ENCODE measurements at places on chromosomes 11 and 22.
A peak's percentile ranks its signal among the peaks of the same experiment; 100 is the strongest.

DNA sequence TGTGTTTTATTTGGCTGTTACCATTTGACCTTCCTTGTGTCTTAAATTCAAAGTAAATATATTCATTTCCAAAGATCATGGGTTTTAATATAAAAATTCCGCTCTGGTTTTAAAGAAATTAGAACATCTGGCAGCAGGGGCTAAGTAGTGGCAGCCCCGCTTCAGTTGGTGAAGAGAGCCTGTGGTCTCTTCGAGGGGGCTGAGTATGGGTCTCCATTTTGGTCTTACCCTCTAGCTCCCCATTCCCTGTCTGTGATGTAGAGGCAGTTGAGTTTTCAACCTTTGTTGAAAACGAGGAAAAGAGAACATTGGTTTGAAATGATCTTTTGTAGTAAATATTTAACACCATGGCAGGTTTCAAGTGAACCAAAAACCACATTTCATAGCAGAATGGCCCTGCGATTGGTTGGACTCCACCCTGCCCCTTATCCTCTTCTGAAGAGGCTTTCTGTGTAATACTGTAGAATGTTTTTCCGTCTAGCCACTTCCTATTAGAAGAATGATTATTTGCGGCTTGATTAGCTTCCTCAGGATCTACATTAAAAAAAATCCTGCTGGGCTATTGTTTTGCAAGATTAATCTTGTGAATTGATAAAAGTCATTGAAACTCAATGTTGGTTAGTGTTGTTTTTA, 17.7 kb downstream of the APLP2 start:
- DNase-seq: no peak

- DNase-seq: no peak
Measured at GRCh38 chr11:63262547-63262946, 19.1 kb upstream of the SLC22A25 start.

GRCh38 chr11:26958005-26958701, 35.8 kb upstream of the FIBIN start:
- no peak for DNase-seq

GRCh38 chr11:36803084-36803483, 205.0 kb upstream of the RAG2 start:
- no peak for DNase-seq

DNA sequence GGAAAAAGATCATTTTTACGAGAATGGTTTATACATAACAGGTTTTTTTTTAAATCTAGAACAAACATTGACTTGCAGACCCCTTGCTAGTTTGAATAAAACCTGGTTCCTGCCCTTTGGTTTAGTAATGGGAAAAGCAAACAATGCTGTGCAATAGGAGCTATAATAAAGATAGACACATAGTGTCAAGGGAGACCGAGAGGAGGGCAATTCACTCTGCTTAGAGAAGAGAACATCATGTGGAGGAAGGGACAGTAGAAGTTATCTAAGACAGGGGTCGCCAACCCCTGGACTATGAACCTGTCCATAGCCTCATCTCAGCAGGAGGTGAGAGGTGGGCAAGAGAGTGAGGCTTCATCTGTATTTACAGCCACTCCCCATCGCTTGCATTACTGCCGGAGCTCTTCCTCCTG, 7.0 kb upstream of the RDX start:
- no peak for DNase-seq

- DNase-seq: no peak
Measured at GRCh38 chr11:15215005-15215404, 100.3 kb downstream of the INSC start.

DNA sequence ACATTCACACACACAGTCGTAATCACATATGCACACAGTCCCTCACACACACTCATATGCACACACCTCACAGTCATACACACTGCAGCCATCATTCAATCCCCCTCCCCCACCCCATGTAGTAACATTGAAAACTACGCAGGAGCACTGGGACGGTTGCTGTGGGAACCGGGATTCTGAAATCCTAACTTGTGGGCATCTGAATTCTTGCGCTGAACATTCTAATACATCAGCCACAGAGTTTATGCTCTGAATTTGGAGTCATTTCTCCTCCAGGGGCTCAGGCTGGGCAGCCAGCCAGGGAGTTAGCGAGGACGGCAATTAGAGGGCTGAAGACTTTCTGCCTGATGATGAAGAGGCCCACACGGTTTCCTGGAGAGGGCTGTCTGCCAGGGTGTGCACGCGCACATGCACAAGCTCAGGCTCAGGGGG, 32.7 kb downstream of the CD6 start:
- no peak for DNase-seq

GRCh38 chr11:88105526-88105925, 69.7 kb downstream of the RAB38 start:
- DNase-seq: no peak

DNA sequence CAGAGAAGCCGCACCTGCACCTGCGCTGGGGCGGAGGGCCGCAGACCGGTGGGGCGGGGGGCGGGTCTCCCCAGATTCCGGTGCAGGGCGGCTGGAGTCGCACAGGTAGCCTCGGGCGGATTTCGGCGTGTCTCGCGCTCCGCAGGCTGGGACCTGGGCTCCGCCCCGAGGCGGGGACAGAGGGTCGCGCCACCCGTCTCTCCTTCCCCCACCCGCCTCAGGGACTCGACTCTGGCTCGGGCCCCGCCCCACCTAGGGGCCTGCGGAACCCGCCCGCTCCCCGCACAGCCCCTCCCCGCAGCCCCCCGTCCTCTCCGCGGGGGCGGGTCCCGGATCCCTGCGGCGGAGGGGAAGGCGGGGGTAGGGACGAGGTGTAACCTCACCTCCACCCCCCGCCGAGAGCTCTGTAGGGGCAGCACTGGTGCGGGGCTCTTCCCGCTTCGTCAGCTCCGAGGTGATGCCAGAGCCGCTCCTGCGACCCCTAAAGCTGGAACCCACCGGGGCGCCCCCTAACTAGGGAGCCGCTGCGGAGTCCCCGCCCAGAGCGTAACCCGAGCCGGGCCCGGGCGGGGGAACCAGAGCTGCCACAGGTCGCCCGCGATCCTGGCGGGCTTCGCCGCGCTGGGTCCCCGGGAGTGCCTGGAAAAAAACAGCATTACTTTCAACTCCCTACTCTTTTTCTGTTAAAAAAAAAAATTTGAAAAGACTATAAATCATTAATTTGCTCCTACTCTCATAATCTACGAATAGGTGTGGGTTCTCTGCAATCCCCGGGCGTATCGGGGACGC, at the start of gene SLC29A2:
Gene SLC29A2, minus strand, starts transcription at position 134 of the 789 bp plus-strand sequence. CDS start 169 bp downstream, outside the sequence.
- DNase-seq: peak; percentile 73

DNA sequence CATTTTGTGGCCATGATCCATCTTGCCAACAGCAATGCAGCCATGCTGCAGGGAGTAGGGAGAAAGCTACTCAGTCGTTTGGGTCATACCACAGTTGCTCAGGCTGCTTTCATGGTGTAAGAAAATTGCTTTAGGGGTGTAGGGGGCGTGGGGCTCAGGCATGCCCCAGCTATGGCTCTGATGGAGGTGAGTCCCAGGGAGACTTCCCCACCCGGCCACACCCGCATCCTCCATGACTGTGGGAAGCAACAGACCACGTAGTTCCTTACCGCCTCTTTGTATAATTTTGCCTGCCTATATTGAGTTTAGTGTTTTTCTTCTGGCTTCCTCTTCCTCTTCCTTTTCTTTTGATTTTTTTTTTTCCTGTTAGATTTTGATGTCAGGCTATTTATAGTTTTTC, 58.8 kb downstream of the SPECC1L start:
- no peak for DNase-seq

GRCh38 chr11:46493791-46494190, 100.0 kb downstream of the AMBRA1 start:
- no peak for DNase-seq

DNA sequence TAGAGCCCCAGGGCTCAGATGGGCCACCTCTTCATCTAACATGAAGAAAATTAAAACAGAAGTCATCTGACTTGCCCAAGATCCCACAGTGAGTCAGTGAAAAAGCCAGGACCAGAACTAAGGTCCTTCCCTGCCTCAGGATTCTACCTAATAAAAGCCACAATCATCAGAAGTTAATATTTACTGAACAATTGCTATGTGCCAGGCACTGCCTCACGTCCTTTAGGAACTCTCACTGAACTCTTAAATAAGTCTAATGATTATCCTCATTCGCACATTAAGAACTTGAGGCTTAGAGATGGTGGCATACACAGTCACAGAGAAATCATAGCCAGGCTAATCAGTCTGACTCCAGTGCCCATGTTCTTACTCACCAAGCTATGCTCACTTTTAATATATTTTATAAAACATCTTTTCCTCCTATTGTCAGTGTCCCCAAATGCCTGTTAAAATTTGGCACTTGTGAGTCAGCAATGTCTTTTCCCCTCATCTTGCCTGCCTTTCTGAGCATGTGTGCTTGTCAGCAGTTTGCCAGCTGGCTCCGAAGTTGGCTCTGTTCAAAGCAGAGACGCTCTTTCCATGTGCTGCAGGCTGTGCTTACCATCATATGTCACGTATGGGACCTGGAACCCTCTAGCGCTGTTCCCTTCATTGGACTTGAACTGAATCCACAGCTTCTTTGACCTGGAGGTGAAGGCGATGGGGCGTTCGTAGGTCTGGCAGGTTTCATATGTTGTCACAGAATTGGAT, 21.5 kb upstream of the NRIP3 start:
- no peak for DNase-seq

- no peak for DNase-seq
Measured at GRCh38 chr11:82738091-82738490, 4.4 kb upstream of the FAM181B start.

GRCh38 chr11:30346068-30346688, 23.3 kb downstream of the ARL14EP start:
- DNase-seq: no peak

DNA sequence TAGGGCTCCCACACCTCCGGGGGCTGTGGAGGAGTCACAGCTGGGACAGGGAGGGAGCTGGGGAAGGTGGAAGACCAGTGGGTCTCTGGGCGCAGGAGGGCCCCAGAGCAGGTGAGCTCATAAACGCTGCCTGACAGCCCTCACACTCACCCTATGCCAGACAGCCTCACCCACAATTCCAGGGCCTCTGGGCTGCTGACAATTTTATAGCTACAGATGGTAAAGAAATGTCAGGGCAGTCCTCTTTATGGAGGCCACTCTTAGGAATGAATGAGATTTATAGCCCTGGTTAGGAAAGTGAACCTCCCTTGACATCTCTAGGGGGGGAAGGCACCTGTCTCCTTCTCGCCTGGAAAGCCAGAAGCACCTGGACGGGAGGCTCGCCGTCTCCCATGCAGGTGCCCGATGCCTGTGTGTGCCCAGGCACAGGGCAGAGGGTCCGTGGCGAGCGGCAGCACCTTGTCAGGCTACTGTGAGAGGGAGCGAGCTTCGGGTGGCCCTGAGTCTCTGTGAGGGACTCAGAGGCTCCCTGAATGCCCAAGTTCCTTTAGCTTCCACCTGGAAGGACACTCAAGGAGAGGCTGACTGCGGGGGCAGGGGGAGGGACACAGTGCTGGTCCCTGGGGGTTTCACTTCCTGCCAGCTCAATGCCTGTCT, 39.9 kb downstream of the IGSF9B start:
- no peak for DNase-seq

DNA sequence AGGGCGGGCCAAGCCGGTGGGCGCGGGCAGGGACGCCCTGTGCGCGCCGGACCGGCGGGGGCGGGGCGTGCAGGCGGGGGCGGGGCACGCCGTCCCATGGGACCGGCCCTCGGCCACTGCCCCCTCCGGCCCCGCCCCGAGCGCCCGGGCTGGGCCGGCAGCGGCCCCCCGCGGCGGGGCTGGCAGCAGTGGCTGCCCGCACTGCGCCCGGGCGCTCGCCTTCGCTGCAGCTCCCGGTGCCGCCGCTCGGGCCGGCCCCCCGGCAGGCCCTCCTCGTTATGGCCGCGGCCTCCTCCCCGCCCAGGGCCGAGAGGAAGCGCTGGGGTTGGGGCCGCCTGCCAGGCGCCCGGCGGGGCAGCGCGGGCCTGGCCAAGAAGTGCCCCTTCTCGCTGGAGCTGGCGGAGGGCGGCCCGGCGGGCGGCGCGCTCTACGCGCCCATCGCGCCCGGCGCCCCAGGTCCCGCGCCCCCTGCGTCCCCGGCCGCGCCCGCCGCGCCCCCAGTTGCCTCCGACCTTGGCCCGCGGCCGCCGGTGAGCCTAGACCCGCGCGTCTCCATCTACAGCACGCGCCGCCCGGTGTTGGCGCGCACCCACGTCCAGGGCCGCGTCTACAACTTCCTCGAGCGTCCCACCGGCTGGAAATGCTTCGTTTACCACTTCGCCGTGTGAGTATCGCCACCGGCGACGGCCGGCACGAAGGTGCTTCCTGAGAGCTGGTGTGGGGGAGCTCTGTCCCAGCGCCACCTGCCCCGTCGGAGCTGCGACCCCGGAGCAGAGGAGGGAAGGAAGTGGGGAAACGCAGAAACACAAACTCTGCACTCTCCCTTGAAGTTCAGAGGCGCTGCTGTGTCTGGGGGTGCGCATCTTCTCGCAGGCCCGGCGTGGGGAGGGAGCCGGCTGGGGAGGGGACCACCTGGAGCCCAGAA, at the start of gene KCNQ1:
Gene KCNQ1, plus strand, starts transcription at position 188 of the 925 bp plus-strand sequence. Its CDS starts 91 bp downstream, at position 279.
- peak; percentile 62 for DNase-seq

DNA sequence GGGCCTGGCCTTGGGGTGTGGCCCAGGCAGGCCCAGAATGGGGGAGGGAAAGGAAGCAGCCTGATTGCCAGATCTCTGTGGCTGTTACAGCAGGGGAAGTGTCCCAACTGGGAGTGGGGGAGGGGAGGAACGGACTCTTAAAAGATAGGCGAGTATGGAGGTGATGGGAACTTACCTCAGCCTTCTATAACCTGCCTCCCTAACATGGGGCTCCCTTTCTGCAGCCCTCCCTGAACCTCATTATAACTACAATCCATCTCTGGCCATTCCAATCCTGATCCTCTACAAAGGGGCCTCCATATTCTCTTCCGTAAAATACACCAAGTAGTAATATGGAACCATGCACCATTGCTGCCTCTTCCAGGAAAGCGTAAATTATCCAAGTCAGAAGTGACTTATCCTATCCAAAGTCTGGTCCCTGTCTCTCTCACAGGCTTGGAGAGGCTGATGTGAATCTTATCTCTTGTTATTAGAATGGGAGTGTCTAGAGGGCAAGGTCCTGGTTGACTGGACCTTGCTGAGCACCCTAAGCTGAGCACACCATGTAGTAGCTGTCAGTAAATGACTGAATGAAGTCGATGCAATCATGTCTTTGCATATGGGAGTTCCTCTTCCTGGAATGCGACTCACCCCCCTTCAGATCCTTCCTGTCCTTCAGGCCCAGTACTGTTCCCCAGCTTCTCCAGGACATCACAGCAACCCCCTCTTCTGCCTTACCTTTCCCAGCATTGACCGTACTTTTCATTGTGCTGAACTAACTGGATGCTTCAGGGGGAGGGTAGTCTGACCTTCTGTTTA, 5.9 kb downstream of the RHOG start:
- DNase-seq: no peak

DNA sequence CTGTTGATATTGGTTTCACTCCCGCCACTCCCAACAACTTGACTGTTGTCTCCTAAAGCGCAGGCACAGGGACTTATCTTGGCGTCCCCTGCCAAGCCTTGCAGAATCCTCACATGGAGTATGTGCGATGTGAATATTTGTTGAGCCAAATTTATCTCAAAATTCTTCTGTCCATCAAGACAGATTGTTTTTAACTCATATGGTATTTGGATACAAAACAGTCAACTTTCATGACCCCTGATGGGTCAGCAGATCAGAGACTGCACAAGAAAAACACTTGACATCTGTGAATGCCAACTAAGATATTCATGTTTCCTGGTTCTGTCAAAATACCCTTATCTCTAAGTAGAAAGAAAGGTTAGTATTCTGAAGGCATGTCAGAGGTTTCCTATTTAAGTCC, 221.7 kb upstream of the BLID start:
- DNase-seq: no peak

All from effector CD8-positive, alpha-beta T cell (primary cell).